Ovary (tissue), 10 donors: ENCODE measurements at places on chromosomes 2 and 18. TPM values are rescaled to one million over a fixed set of nuclear protein-coding genes. Genes with fewer than 3 reads are reported as not detected.

DNA sequence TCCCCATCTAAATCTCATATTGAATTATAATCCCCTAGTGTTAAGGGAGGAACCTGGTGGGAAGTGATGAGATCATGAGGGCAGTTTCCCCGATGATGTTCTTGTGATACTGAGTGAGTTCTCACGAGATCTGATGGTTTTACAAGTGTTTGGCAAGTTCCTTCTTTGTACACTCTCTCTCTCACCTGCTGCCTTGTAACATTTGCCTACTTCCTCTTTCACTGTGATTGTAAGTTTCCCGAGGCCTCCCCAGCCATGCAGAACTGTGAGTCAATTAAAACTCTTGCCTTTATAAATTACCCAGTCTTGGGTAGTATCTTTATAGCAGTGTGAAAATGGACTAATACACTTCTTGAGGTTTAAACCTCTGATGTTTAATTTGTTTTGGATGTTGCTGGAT lies 177.5 kb downstream of the CD8B2 start:
- no peak overlapping the region for H3K4me3 ChIP-seq
- no peaks in the 10 kb centered on the region for H3K27me3 ChIP-seq
- H3K36me3 ChIP-seq, result no peaks in the 10 kb centered on the region
- no peaks in the 10 kb centered on the region for H3K4me1 ChIP-seq
- DNase-seq, result no peak

DNA sequence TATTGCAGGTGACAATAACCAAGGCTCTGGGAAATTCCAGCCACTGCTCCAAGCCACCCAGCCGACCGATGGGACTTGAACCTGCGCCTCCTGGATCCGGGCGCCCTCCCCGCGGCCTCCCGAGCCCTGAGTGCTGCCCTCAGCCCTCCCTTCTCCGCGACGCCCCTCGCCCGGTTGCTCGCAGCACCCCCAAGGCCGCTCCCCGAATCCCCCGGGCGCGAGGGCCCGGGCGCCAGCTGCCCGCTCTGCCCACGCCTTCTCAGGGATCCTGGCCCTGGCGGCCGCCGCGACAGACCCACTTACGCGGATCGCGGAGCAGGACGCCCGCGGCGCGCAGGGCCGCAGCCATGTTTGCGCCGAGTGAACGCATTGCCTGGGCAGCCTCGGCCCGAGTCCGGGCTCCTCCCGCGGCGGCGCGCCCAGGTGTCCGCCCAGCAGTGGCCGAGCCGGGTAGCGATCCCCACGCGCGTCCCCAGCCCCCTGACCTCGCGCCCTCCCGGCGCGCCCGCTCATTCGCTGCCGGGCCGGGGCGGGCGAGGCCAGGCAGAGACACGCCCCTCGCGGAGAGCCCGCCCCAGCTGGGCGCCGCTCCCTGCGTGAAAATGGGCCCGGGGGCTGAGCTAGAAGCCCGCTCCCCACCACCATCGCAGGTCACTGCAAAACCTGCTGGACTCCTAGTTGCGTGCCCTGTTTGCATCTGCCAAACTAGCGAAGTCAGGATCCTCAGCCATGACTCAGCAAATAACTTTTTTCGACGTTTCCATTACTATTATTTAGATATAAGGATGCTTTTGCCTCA lies at the start of gene FECH:
Gene FECH (minus strand): TSS at position 452 of the 799 bp plus-strand sequence. CDS start 82 bp downstream, at position 370.
- no peaks in the 10 kb centered on the region for H3K27me3 ChIP-seq
- H3K36me3 ChIP-seq, result no peaks in the 10 kb centered on the region
- H3K27ac ChIP-seq, result peak within 1 kb of the TSS; percentile 90
- H3K4me1 ChIP-seq, result peaks cover 2% of the 10 kb centered on the region
- H3K4me3 ChIP-seq, result peak within 1 kb of the TSS; percentile 59
- DNase-seq, result peak; percentile 72

DNA sequence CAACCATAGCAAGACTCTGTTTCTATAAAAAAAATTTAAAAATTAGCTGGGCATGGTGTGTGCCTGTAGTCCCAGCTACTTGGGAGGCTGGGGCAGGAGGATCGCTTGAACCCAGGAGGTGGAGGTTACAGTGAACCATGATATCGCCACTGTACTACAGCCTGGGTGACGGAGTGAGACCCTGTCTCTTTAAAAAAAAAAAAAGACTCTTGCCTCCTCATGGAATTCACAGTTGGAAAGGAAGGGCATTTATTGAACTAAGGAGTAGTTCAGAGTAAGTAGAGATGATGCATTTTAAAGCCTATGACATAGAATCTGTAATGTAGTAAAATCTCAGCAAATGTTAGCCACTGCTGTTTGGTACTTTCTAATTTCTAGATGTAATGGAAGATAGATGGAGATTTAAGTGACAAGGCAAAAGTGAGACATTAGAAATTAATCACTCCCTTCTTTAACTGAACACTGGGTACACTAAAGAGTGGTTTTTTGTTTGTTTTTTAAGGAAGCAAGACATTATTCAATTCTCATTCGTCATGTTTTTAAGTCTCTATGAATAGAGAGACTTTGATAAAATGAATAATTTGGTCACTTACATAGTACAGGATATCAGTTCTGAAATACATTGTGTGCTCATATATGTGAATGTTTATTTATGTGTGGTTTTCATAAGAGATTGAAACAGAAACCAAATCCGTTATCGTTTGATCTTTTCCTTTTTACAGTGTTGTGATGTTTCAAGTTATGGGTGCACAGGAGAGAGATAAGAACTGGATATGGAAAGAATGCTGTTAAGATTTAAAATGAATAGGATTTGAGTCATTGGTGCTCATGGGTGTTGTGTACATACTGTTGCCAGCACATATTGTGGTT lies 186.1 kb upstream of the STON1 start:
- DNase-seq, result no peak
- no peaks in the 10 kb centered on the region for H3K4me1 ChIP-seq
- H3K27me3 ChIP-seq, result no peaks in the 10 kb centered on the region

DNA sequence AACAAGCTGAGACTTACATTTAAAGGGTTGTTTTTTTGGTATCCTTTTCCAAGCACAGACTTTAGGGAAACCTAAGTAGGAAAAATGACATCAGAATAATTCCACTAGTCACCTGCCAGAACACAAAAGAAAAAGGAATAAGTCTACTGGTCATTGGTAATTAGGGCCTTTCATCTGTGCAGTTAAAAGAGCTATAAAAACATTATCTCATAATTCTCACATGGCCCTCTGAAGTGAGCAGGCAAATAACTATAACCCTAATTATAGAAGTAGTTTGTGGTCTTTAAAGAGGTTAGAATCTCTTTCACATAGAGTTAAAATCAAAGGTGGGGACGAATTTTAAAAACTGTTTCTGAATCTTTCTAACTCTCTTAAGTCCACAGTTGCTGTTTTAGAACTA lies 111.1 kb upstream of the B3GNT2 start:
- DNase-seq, result no peak
- H3K27ac ChIP-seq, result no peak overlapping the region
- no peaks in the 10 kb centered on the region for H3K27me3 ChIP-seq
- H3K4me1 ChIP-seq, result no peaks in the 10 kb centered on the region
- H3K36me3 ChIP-seq, result no peaks in the 10 kb centered on the region
- no peak overlapping the region for H3K4me3 ChIP-seq

GRCh38 chr2:197606180-197606579 lies 69.2 kb downstream of the RFTN2 start:
- DNase-seq, result no peak
- H3K27ac ChIP-seq, result no peak overlapping the region
- H3K4me1 ChIP-seq, result no peaks in the 10 kb centered on the region
- no peak overlapping the region for H3K4me3 ChIP-seq

DNA sequence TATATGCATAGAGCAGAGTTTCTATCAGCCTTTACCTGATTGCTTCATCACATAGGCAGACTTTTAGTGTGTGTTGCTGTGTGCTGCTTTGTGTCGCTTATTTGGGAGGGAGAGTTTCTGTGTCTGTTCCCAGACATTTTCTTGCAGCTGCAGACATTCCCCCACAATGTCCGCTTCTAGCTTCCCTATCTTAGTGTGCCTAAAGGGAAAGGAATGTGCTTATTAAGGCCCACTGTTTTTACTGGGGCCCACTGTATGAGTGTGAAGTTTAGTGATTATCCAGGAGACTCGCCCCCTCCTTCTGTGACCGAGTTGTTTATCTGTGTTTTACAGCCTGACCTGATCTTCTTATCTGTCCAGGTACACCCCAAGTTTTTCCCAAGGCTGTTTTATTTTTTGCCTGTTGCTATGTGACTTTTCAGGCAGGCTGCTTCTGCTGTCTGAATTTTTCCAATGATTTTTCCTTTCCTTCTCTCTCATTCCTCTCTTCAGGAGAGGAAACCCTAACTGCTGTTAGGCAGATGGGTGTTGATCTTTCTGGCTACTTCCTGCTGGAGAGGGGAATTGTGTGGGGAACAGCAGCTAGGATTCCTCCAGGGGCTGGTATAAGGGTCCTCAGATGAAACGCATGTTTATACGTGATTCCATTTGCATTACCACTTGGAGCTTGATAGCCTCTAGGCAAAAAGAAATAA lies 47.6 kb downstream of the STK17B start:
- no peak for DNase-seq
- H3K4me1 ChIP-seq, result no peaks in the 10 kb centered on the region
- no peaks in the 10 kb centered on the region for H3K36me3 ChIP-seq
- no peak overlapping the region for H3K4me3 ChIP-seq
- no peak overlapping the region for H3K27ac ChIP-seq

DNA sequence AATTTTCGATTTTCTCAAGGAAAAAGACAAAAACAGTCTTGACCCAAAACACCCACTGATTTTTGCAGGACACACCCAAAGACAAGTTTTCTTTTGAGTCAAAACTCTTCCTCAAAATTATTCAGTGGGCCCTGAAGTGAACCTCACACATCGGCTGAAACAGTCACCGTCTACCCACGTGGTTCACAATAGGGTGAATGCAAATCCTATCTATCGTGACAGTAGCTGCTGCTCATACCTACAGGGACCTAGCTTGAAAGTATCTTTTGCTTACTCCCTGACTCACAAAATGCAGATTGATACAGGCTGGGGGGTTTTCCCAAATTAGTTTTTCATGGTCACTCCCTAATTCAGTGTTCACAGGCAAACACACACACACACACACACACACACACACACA lies 10.7 kb upstream of the CD226 start:
- no peaks in the 10 kb centered on the region for H3K27me3 ChIP-seq
- no peaks in the 10 kb centered on the region for H3K4me1 ChIP-seq
- no peak overlapping the region for H3K27ac ChIP-seq
- no peak for DNase-seq
- no peaks in the 10 kb centered on the region for H3K36me3 ChIP-seq

DNA sequence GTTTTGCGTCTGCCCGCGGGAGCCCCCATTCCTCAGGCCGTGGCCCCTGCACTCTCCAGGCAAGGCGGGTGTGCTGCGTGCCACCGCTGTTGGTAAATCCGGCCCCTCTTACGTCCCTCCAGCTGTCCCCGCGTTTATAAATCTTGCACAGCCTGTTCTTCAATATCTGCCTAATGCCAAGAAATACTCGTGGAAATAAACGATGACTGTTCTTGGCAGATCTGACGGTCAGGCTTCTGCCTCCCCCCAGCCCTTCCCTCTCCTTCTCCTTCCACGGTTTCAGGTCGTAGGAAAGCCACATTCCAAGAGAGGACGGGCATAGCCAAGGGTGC lies 20.5 kb downstream of the ODC1 start:
- no peaks in the 10 kb centered on the region for H3K36me3 ChIP-seq
- H3K4me3 ChIP-seq, result no peak overlapping the region
- peaks cover 2% of the 10 kb centered on the region for H3K4me1 ChIP-seq
- H3K27me3 ChIP-seq, result no peaks in the 10 kb centered on the region

DNA sequence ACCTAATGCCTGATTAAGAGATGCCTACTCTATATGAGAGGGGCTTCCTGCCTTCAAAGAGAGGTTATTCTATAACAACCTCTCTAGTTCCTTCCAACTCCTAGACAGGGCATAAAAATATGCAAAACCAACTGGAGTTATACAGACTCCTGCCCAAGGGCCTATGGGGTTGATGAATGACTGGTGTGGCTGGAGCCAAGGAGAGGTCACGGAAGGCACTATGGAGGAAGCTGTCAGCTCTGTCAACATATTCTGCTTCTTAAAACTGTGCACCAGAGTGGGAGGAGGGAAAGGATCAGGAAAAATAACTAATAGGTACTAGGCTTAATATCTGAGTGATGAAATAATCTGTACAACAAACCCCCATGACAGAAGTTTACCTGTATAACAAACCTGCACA lies 120.9 kb upstream of the CDC42EP3 start:
- no peak overlapping the region for H3K4me3 ChIP-seq
- no peak overlapping the region for H3K27ac ChIP-seq
- no peaks in the 10 kb centered on the region for H3K36me3 ChIP-seq
- DNase-seq, result no peak
- H3K4me1 ChIP-seq, result peaks cover 11% of the 10 kb centered on the region

DNA sequence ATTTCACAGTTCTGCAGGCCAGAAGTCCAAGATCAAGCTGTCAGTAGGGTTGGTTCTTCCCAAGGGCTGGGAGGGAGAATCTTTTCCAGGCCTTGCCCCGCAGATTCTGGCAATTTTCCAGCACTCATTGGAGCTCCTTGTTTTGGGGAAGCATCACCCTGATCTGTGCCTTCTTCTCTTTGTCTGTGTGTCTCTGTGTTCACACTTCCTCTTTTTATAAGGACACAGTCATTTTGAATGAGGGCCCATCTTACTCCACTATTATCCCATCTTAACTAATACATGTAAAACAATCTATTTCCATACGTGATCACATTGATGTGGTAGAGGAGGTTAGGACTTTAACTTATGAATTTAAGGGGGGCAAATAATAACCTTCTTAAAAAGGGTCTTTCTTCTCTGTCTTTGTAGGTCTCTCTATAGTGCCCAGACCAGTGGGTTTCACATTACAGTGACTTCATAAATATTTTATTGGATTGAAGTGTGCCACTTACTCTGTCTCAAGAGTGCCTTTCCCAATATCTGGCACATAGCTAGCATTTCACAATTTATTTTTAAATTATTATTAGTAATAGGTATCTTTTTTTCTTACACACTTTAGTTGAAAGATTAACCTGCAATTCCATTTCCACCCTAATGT lies 68.9 kb upstream of the CBLN2 start:
- H3K36me3 ChIP-seq, result no peaks in the 10 kb centered on the region
- H3K4me1 ChIP-seq, result no peaks in the 10 kb centered on the region
- DNase-seq, result no peak

- H3K27ac ChIP-seq, result no peak overlapping the region
- no peaks in the 10 kb centered on the region for H3K27me3 ChIP-seq
- H3K4me3 ChIP-seq, result no peak overlapping the region
- peaks cover 6% of the 10 kb centered on the region for H3K4me1 ChIP-seq
- DNase-seq, result no peak
Measured at GRCh38 chr2:160322320-160322719, 122.2 kb upstream of the ITGB6 start.

DNA sequence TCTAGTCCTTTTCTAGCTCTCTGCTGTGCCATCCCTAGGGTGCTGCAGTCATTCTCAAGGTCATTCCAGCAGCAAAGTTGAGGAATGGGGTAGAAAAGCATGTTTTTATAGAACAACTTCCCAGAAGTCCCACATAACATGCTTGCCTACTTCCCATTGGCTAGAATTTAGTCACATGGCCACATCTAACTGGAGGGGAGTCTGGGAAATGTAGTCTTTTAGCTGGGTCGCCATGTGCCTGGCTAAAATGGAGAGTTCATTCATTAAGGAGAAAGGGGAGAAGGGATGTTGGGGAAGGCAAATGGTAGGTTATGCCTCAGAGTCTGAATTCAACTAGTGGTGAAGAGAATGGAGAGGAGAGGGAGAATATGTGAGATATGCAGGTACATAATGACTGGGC lies 85.7 kb downstream of the SLC4A3 start:
- no peak overlapping the region for H3K27ac ChIP-seq
- DNase-seq, result no peak
- peaks cover 4% of the 10 kb centered on the region for H3K4me1 ChIP-seq
- H3K36me3 ChIP-seq, result no peaks in the 10 kb centered on the region

DNER gene
- 0.17 TPM for polyA plus RNA-seq

CCDC148 gene
- polyA plus RNA-seq, result 0.80 TPM

NEU2 gene
- polyA plus RNA-seq, result not detected
